CD4-positive, alpha-beta T cell treated with Interleukin-12 subunit alpha and Interleukin-12 subunit beta, for 1 hour (primary cell): ENCODE measurements at places on chromosomes 16 and 17.

- DNase-seq = no peak
Observed at GRCh38 chr17:50769884-50770283, 2.6 kb upstream of the ANKRD40CL start.

- no peak for DNase-seq
Observed at GRCh38 chr16:67449739-67450138, 18.8 kb downstream of the HSD11B2 start.

- no peak for DNase-seq
Observed at GRCh38 chr16:17426451-17426850, 44.3 kb downstream of the XYLT1 start.

DNA sequence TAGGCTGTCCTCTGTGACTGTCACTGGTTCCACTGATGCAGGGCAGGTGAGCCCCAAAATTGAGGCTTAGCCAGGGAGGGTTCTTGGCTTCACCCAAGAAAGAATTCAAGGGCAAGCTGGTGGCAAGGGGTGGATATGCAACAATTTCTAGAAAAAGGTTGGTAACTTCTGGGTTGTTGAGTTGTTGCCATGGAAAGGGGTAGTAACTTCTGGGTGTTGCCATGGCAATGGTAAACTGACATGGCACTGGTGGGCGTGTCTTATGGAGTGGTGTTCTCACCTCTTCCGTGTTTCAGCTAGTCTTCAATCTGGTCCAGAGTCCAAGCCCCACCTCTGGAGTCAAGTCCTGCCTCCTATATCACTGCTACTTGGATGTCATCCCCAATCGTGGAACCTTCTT lies 9.5 kb upstream of the GUCY2D start:
- DNase-seq = peak; percentile 22

DNA sequence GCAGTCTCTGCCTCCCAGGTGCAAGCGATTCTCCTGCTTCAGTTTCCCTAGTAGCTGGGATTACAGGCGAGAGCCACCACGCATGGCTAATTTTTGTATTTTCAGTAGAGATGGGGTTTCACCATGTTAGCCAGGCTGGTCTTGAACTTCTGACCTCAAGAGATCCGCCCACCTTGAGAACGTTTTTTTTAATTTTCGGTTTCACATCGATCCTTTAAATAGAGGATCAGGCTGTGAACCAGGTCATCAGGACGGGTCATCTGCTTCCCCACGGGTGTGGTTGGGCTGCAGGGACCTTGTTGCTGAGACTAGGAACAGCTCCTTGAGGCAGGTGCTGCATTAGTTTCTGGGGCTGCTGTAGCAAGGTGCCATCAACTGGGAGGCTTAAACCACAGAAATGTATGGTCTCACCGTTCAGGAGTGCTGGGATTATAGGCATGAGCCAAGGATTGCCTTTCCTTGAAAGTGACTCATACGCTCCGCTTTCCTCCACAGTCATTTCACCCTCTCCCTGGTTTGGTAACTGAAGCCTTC lies 7.9 kb upstream of the NAGPA start:
- DNase-seq = no peak

GRCh38 chr16:80733407-80733806 lies 71.0 kb downstream of the CDYL2 start:
- DNase-seq = no peak

GRCh38 chr17:19327031-19327783 lies 35.3 kb downstream of the B9D1 start:
- no peak for DNase-seq

- peak; percentile 78 for DNase-seq
Observed at GRCh38 chr17:7886227-7887037, 2.2 kb upstream of the CHD3 start.

DNA sequence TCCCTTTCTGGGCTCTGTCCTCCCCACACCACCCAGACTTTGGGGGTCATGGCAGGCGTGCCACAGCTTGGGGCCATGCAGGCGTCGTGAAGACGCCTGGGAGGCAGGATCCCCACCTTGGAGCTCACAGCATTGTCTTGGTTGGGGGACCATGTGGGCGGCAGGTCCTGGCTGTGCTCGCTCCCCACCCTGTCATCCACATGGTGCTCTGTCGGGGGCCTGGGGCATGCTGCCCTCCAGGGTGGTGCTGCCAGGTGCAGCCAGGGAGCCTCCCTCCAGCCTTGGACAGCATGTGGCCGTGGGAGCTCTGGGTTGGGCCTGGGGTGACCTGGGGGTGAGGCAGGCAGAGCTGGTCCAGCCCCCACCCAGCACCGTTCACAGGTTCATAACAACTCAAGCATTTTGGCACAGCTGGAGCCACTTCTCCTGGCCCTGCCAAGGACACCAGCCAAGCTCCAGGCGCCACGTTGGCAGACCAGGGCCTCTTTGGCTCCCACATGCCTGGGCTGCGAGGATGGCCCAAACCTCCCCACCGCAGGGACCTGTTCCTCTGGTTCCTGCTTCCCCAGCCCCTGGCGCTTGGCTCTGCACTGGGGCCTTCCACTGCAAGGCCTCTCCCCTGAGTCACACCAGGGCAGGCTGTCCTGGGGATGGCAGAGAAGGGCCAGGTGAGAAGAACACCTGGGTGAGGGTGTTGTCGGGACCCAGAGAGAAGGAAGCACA lies 15.1 kb upstream of the ATP6V0C start:
- no peak for DNase-seq

DNA sequence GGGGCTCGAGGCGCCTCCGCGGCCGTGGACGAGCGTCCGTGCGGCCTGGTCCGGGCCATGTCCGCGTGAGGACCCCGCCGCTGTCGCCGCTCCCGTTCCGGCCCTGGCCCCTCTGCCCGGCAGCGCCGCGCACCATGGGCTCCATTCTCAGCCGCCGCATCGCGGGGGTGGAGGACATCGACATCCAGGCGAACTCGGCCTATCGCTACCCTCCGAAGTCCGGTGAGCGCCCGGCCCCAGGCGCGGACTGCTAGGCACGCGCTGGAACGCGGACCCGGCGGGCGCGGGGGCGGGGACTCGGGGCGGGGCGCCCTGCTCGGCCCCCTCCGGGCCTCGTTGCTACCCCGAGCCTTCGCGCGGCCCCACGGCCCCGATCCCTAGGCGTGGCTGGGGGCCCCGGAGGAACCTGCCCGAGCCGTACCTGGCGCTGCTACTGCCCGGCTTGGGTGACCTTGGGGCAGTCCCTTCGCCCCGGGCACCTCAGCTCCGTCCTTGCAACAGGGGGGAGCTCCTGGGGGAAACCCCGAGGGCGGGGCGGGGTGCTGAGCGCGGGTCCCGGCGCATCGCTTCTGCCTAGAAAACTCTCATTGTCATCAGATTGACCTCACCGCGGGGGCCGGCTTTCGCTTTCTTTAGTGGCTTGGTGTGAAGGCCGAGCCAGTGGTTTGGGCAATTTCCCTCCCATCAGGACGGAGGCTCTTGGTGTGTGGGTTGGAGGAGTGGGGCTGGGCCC lies 367 bp downstream of the MGRN1 start:
- DNase-seq = peak; percentile 78

DNA sequence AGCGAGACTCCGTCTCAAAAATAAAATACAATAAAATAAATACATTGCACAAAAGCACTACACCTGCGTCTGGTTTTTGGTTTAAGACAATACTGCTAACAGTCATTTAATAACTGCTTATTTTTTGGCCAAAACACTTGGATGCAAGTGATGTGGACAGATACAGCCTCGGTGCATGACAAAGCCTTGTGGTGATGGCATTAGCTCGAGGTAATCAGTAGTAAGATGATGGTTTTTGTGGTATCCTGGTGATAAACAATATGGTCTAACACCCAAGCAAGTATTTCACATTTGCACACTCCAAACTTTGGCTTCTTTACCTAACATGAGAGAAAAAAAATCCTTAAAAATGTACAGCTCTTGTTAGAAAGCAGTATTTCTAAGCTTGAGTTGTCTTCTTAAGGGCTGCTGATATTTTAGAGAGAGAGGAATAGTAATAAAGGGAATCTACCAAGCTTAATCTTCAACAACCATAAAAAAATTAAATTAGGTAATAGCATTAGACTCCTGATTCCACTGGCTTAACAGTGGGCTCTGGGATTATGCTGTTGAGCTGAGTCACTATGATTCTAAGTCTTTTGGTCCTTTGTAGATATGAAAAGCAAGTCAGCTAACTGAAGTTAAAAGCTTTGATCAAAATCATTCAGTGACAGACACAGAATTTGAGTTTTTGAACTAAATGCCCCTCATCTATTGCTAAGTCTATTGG lies 111.1 kb downstream of the VPS53 start:
- no peak for DNase-seq

DNA sequence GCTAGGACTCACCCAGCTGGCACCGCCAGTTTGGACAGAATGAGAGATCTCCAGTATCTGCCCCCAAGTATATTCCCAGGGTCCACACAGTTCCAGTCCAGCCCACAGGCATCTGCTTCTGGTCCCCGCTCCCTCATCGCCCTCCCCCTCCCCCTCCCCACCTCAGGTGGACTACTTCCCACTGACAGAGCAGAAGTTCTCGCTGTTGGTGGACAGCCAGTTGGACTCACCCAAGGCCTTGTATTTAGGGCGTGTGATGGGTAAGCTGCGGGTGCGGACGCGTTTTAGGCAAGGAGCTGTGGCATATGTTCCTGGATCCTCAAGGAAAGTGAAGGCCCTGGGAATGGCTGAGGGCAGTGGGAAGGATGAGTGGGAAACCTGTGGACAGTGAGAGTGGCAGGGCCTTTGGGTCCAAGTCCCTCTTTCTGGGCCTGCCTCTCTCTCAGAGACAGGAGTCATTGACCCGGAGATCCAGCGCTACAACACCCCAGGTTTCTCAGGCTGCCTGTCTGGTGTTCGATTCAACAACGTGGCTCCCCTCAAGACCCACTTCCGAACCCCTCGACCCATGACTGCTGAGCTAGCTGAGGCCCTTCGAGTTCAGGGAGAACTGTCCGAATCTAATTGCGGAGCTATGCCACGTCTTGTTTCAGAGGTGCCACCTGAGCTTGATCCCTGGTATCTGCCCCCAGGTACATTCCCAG lies 14.9 kb downstream of the CNTNAP1 start:
- DNase-seq = no peak

GRCh38 chr16:80899809-80900592 lies 95.6 kb upstream of the CDYL2 start:
- no peak for DNase-seq

DNA sequence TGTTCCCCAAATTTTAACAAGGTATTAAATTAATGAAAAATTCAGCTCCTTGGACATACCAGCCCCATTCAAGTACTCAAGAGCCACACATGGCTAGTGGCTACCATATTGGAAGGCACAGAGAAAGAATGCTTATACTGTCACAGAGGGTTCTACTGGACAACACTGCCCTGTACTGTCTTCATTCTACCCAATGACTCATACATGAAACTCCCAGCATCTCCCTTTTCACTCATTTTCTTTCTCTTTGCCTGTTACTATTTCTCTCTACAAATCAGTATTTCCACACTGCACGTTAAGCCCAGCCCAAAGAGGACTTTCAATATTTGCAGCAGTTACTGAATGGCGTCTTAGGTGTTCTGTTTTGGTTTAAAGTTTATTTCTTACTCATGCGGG lies 72.1 kb upstream of the RCVRN start:
- no peak for DNase-seq

- DNase-seq = no peak
Observed at GRCh38 chr16:3514621-3515020, 13.8 kb downstream of the CLUAP1 start.

- no peak for DNase-seq
Observed at GRCh38 chr17:64187093-64187895, 57.4 kb upstream of the ERN1 start.

DNA sequence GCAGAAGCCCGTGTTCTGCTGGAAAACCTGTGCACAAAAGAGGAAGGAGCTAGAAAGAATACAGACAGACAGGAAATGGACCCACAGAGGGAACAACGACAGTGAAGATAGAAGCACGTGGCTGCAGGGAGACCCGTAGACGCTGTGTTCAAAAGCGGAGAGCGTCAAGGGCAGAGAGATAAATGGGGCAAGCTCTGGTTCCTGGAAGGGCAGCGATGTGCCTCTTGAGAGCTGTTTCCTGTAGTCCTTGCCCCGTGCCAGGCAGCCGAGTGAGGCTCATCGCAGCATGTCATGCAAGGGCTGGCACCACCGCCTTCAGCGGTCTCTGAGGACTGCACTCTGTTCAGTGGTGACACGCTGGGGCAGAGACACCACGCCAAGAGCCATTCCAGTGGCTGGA lies 43.6 kb upstream of the CACNG5 start:
- no peak for DNase-seq

DNA sequence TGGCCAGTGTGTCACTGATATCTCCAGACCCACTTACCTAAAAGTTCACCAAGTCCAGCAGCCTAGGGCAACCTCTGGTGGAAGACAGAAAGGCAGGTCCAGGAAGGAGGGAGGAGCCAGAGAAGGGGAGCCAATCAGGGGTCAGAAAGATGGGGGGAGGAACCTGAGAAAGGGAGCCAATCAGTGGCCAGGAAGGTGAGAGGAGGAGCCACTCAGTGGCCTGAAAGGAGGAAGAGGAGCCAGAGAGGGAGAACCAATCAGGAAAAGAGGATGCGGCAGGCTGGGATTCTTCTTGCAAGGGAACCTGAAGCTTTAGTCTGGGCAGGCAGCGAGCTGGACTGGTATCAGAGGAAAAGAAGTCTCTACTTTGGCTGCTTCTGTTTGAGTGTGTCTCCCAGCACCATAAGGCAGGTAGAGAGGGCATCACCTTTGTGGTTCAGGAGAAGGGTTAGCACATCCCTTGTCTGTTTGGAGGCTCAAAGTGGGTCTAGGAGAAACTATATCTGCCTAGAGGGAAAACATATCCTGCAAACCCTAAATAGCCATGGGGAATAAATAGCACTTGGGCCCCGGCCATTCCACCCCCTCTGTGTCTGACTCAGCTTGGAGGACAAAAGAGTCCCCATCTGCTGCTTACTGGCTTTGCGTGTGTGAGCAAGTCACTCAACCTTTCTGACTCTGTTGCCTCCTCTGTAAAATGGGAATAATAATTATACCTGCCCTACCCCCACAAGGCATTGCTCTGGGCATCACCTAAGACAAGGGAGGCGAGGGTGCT lies 43.4 kb upstream of the CRHR1 start:
- DNase-seq = peak; percentile 20

- DNase-seq = no peak
Observed at GRCh38 chr16:85891776-85892166, 7.2 kb upstream of the IRF8 start.

GRCh38 chr17:61128661-61129115 lies 271.0 kb upstream of the TBX2 start:
- DNase-seq = no peak

DNA sequence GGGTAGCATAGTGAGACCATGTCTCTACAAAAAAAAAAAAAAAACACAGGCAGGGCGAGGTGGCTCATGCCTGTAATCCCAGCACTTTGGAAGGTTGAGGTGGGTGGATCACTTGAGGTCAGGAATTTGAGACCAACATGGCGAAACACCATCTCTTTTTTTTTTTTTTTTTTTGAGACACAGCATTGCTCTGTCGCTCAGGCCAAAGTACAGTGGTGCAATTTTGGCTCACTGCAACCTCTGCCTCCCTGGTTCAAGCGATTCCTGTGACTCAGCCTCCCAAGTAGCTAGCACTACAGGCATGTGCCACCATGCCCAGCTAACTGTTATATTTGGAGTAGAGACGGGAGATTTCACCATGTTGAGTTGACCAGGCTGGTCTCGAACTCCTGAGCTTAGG lies 5.1 kb downstream of the RAMP2 start:
- no peak for DNase-seq
